EL (cell line): ENCODE measurements at places on chromosomes 2 and 18.

DNA sequence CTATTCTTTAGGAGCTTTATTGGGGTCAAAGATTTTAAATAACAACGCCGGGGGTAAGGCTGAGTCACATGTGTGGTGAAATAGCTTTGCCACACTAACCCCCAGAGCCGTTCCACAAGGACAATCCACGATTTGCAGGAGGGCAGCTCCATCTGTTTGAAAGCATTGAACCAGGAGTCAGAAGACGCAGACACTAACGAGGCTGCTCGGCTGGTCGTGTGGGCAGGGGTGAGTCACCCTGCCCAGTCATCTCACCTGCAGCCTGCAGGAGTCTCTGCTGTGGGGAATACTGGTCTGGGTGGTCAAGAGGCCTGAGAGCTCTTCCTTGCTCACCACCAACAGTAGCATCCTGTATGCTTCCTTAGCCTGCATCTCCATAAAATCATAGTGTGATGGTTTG, 149.2 kb upstream of the NCK2 start:
- DNase-seq: peak; percentile 45

DNA sequence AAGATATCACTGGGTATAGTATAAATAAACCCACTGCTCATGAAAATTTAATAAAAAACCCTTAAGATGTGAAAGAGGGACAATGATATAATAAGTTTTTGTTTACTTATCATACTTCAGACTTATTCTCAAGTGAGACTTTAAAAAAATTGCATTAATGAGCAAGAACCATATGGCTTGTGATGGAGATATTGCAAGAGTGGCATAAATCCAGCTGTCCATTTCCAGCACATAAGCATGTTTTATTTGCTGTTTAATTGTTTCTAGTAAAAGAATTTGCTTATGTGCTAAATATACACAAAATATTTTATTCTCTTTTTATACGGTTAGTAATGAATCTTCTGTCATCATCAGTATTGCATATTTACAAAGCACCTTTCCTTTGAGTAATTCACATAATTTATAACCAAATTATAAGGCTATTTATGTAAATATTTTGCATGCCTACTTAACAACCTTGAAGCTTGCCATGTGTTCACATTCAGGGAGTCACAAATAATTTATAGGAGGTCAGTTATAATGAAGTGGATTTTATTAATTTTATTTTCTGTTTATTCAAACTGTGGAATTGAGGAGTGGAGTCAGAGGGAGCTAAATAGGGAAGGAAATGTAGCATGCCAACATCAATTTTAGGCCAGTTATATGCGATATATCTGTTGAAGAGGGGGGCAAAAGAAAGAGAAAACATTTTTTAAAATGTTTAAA, 318.5 kb upstream of the CWC22 start:
- DNase-seq: no peak

DNA sequence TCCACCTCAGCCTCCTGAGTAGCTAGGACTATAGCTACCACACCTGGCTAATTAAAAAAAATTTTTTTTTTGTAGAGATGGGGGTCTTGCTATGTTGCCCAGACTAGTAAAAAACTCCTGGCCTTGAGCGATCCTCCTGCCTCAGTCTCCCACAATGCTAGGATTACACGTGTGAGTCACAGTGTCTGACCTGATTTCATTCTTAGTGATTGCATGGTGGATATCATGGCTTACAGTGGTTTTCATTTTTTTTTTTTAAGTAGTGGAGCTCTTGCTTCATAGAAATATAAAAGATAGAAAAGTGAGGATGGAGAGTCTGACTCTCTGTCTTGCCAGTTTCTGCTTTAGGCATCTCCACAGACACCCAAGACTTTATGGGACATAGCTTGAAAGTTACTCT, 83.6 kb downstream of the CDC42EP3 start:
- no peak for DNase-seq

DNA sequence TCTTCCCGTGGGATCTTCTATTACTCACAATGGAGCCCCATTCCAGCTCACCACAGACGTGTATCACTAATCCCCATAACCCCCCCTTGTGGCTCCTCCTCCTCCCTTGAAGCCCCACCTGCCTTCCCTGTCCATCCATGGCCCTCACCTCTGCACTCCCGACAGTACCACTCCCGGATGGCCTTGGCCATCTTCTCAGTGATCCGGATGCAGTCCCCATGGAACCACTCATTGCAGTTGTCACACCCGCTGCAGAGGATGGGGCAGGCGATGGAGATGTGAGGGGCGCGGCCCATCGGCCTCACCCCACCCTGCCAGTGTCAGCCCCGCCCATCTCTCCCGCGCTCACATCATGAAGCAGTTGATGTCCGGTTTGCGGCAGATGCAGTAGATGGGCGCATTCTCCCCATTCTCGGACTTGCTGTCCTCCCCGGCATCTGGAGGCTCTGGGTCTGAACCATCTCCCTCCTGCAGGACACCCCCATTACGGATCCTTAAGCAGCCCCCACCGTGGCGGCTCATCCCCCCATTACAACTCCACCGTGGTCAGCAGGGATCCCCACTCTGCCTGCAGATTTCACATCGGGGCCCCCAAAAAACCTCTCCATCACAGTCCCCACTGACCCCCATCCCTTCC, 983 bp downstream of the CXXC1 start:
- peak; percentile 67 for DNase-seq

DNA sequence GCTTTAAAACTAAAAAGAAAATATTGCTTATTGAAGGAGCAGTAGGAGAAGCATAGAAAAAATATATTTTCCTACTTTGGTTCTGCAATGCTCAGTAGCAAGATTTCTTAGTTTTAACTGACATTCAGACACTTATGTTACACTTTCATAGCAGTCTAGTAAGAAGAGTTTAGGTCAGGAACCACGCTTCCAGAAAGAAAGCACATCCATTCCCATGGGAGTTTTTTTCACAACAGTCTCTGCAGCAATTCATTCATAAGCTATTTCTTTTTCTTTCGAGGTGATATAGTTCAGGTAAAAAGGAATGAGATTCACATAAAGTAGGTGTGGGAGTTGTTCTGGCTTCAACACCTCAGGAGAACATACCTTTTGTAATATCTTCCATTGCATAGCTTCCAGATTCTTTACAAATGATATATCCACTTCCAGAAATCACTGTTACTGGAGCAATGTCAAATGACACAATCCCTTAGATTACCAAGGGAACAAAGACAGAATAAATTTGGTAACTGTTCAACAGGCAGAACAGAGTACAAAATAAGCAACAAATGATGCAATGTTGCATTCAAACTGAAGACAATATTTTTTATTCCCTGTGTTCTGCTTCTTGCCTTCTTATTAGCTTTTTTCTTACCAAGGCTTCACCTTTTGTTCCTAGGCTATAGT, 95.2 kb upstream of the GULP1 start:
- no peak for DNase-seq

- peak; percentile 8 for DNase-seq
Measured at GRCh38 chr2:240024766-240025165, 376 bp downstream of the NDUFA10 start.

DNA sequence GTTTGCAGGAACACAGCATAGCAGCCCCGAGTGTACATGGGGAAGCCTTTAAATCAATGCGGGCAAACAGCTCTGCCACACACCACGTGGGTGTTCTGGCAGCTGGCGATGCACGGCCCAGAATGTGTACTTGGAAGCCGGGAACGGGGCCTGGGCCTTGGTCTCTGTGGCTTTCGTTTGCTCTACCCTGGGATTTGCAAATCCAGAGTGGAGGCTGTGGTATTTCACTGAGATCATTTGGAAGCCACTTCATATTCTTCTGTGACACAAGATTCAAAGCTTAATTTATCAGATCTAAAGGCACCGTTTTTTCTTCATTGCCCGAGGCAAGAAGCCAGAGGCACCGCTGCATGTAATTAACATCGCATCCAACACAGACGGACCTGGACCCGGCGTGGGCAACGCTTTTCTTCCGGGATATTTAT, 246.3 kb upstream of the MYT1L start:
- no peak for DNase-seq

DNA sequence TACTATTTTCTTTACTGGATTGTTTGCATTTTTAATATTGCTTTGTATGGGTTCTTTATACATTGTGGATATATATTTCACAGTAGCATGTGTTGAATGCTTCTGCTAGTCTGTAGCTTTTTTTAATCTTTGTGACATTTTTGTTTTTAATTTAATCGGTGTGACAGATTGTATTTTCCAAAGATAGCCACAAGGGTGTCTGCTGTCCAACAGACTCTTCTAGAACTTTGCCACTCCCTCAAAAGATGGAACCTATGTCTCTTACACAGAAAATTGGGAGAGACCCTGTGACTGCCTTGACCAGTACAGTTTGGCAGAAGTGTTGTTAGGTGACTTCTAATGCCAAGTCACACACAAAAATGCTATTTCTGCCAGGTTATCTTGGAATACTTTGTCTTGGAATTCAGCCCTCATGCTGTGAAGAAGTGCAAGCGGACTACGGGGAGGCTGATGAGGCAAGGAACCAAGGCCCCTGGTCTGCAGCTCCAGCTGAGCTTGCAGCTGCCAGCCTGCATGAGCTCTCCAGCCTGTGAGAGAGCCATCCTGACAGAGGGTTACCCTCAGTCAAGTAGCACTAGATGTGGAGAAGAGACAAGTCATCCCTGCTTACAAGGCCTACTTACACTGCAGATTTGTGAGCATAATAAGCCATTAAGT, 110.8 kb downstream of the TDRD15 start:
- DNase-seq: no peak

GRCh38 chr2:101344137-101344536, 35.6 kb upstream of the RNF149 start:
- DNase-seq: no peak

DNA sequence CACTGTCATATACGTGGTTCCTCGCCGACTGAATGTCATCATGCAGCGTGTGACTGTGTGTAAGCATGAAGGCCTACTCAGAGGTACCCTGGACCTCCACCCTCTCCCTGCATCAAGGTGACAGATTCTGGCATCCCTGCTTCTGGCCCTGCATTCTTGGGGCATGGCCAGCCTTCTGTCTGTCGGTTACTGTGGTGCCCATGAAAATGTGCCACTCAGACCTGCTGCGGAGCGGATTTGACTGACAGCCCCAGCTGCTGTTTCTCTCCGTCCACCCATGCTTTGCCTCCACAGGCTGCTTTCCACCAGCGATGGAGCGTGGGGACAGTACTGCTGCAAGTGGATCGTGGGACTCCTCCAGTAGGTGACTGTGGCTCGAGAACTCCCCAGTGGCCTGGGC, 9.6 kb downstream of the TMEM177 start:
- DNase-seq: no peak

- DNase-seq: peak; percentile 18
Measured at GRCh38 chr18:73645160-73645715, 502.4 kb downstream of the FBXO15 start.

GRCh38 chr18:22026889-22027288, 142.5 kb upstream of the GATA6 start:
- no peak for DNase-seq

DNA sequence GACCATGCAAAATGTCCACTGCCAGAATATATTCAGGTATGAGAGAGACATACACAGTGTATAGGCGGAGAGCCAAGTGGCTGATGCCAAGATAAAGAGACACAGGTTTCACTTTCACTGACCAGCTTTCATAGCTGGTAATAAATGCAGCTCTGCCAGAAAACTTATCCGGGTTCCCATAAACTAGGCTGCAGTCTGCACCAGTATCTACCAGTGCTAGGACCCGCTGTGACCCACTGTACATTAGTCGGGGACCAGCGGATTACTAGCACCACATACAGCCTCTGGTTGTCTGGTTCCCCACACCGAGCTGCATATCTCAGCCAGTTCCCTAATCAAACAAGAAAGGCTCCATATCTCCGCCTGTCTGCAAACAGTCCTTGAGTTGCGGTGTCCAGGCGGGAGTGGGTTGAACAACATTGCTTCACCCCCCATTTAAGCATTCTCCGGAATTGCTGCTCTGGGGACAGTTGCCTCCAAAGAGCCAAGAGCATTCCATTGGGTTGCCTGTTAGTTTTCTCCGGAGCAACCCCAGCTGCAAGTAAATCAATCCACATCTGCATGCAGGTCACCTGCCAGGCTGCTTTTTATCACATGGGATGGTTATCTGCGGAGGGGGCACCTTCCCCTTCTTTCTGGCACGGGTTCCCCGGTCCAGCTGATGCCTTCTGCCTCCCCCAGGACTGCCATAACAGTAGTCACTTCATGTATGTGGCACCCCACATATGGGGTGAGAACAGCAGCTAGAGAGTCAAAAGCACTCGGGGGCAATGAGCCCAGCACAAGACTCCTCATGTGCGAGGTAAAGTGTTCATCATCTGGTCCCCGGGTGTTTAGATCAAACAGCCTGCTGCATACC, 18.0 kb upstream of the KLHL23 start:
- no peak for DNase-seq

DNA sequence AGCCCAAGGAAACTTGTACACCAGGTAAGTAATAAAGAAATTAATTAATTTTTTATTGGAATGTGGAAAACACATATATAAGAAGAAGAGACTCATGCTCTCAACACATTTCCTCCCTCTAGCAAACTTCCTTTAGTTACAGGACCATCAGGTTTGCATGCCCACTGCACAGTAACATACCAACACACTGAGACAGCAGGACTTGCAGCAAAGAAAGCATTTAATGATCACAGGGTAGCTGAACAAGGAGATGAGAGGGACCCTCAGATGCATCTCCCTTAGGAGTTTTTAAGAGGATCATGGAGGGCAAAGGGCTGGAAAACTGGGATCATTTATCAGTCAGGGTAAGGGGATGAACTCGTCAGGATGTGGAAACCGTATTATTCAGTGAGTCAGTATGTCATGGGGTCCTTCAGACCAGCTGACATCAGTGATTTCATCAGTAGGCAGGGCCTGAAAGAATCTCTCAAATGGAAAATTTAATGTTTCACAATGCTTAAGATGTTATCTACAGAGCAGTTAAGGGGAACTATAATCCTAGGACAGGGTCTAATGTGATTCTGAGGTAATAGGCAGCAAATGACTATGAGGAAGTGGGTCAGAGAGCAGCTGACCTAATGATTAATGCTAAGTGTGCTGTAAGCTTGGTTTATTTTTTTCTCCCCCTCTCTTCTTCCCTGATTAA, 193.8 kb upstream of the RND3 start:
- peak; percentile 94 for DNase-seq

- DNase-seq: no peak
Measured at GRCh38 chr2:216756435-216756834, 61.1 kb upstream of the IGFBP5 start.

- peak; percentile 63 for DNase-seq
Measured at GRCh38 chr2:238158509-238159070, at the start of gene ERFE. TSS of gene ERFE (plus strand) at chr2:238158970. CDS start at chr2:238159008, 38 bp downstream.

- DNase-seq: no peak
Measured at GRCh38 chr2:31526946-31527732, 53.6 kb downstream of the SRD5A2 start.

DNA sequence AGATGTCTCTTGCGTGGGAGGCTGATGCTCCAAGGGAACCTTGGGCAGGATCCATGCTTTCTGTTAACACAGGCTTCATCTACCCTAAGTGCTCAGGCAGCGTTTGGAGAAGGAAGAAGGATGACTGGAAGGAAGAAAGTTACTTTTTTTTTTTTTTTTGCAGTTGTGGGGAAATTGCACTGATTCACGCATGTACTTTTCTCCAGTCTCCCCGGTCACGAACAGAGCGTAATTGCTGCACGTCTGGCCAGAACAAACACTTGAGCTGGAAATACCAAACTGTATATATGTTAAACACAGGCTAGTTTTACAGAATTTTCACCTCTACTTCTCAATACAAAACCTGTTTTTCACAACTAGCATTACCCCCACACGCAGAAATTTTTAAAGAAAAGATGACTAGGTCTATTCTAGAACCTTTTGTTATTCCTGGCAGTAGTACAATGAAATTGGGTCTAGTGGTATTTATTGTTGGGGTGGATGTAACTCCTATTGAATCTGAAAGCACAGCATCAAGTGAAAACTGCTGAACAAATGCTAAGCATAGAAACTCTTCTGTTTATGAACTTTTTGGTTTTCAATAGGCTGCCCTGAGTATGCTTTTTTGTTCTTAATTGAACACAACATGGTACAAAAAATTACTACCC, 9.3 kb upstream of the SCYGR5 start:
- no peak for DNase-seq
